ENCODE measurements at places on chromosomes 7 and 10. TPM values are rescaled to one million over a fixed set of nuclear protein-coding genes. Genes with fewer than 3 reads are reported as not detected.

The EFCAB10 gene
- 0.20 TPM for total RNA-seq

The NPTX2 gene
- 1.4 TPM for total RNA-seq

- peak; percentile 59 for ATAC-seq
Observed at GRCh38 chr10:33661580-33662336, 327.3 kb upstream of the NRP1 start.

GRCh38 chr7:136530831-136531230 is 337.6 kb upstream of the CHRM2 start:
- no peak for ATAC-seq

DNA sequence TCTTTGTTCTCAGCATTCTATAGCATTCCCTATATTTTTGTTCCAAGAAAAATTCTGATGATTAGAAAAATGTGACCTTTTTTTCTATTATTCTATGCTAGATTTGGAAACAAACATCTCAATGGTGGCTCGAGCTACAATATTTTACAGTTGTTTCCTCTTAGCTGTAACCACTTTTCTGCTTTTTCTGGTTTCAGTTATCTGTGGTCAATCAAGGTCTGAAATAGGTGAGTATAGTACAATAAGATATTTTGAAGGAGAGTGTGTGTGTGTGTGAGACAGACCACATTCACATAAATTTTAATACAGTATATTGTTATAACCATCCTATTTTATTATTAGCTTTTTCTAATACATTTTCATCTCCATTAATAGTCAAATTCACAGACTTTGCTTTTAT is 564.5 kb upstream of the GHITM start:
- ATAC-seq, result no peak

All from esophagus mucosa (tissue), 1 donor.